ENCODE measurements at places on chromosomes 2 and 18.

DNA sequence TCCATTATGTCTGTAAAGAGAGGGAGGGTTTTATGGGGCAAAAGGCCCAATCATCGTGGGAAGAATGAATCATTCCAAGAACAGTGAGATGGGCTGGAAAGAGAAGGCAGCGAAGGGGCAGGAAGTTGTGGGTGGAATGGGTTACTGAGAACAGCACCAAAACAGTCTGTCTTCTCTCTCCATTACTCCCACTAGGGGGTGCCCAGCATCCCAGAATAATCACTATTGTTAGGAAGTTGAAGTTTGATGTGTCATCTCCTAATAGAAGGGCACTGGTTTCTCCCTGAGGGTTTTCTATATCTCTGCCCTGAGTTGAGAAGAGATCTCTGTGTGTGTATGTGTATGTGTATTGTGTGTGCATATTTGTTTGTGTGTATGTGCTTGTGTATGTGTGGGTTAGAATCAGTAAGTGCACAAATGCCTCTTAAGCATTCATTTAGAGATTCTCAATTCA is 76.6 kb upstream of the MAP4K3 start:
- DNase-seq = peak; percentile 97

GRCh38 chr2:106075048-106075447 is 119.1 kb downstream of the UXS1 start:
- DNase-seq = no peak

DNA sequence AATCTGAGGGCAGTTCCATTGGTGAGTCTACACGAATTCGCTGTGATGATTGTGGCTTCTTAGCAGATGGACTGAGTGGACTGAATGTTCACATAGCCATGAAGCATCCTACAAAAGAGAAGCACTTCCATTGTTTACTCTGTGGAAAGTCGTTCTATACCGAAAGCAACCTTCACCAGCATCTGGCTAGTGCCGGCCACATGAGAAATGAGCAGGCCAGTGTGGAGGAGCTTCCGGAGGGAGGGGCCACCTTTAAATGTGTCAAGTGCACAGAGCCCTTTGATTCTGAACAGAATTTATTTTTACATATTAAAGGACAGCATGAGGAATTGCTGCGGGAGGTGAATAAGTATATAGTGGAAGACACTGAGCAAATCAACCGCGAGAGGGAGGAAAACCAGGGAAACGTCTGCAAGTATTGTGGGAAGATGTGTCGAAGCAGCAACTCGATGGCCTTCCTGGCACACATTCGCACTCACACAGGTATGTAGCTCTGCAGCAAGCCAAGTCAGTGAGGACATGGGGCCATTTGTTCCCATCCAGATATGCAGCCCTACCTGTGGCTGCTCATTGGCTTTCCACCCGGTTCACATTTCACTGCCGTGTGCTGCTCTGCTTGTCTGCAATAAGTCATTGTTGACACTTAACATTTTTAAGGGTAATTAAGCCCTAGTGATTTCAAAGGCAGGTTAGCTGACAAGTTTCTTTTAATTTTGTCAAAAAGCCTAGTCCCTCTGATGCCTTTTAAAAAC is 37.7 kb downstream of the ZNF407 start:
- no peak for DNase-seq

DNA sequence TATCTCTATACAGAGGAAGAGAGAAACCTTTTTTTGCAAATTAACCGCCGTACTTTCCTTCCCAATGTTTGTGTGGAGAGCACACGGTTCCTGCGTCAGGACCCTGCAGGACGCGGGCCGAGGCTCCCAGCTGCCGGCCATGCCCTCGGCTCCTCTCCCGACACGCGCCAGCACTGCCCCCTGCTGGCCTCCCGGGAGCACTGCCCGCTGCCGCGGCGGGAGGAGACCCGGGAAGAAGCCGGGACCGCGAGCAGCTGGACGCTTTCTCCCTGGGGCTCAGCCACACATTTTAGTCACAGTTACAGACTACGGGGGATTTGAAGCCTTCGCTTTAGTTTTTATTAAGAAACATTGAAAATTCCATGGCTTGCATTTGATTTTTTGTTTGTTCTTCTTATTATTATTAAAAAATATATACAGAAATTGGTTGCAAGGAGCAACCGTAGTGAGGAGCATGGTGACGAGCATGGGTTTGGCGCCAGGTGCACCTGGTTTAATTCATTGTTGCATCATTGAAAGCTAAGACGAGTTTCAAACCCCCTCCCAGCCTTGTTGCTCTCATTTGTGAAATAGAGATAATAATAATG is 401.2 kb downstream of the GALR1 start:
- DNase-seq = peak; percentile 24

- DNase-seq = no peak
Observed at GRCh38 chr2:236910781-236911495, 174.8 kb upstream of the COPS8 start.

GRCh38 chr2:110843496-110843895 is 111.1 kb downstream of the ACOXL start:
- DNase-seq = no peak
